Thymus (tissue), 14 donors: ENCODE measurements at places on chromosomes 11 and 22. TPM values are rescaled to one million over a fixed set of nuclear protein-coding genes. Genes with fewer than 3 reads are reported as not detected.

- no peak for DNase-seq
Measured at GRCh38 chr22:49861642-49862495, 8.2 kb downstream of the ZBED4 start.

DNA sequence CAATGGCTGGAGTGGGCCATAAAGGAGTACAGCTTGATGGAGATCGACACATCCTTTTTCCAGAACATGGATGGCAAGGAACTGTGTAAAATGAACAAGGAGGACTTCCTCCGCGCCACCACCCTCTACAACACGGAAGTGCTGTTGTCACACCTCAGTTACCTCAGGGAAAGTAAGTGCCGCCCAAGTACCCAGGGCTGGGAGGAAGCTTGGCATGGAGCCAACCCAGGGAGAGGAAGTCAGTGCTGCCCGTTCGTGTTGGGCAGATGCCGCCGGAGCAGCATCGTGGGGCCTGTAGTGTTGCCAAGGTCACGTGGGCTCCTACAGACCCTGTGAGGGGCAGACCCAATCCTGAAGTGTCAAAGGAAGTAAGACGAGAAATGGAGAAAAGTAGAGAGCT, 78.9 kb downstream of the FLI1 start:
- DNase-seq = no peak

The TBX10 gene
- polyA plus RNA-seq = 0.09 TPM

The RAB3IL1 gene
- 14.2 TPM for polyA plus RNA-seq

The RIMBP3B gene
- 0.68 TPM for polyA plus RNA-seq
